ENCODE measurements at places on chromosomes 1 and 21.

DNA sequence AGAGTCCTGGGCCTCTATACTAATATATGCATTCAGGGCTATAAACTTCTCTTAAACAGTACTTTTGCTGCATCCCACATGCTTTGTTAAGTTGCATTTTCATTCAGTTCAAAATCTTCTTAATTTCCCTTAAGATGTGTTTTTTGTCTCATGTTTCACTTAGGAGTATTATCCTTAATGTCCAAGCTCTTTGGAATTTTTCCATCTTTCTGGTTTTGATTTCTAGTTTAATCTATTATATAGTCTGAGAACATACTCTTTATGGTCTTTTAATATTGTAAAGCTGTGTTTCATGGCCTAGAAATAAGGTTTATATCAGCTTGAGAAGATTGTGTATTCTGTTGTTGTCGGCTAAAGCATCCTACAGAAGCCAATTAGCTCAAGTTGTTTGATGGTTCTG is 1041.8 kb downstream of the PLA2G4A start:
- no peak for DNase-seq

GRCh38 chr1:24870551-24871195 is 59.4 kb downstream of the RUNX3 start:
- no peak for DNase-seq

DNA sequence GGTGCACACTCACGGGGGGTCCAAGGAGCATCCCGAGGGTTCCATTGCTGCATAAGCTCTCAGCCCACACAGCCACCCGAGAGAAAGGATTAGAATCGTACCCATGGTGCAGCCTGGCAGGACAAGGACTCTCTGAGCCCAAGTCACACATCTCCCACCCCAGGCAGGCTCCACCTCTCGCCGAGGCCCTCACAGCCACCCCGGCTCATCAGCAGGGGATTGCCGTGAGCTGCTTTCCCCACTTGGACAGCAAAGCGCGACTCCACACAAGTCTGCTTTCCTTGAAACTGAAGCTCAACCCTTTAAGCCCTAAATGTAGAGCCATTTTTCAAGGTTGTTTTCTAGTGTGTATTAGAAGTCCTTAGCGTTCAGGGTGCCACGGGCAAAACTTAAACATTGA is 306.4 kb upstream of the VAMP3 start:
- no peak for DNase-seq

GRCh38 chr1:69871412-69871811 is 303.7 kb downstream of the LRRC7 start:
- DNase-seq: no peak

- no peak for DNase-seq
Observed at GRCh38 chr1:44757420-44757819, 17.8 kb downstream of the KIF2C start.

DNA sequence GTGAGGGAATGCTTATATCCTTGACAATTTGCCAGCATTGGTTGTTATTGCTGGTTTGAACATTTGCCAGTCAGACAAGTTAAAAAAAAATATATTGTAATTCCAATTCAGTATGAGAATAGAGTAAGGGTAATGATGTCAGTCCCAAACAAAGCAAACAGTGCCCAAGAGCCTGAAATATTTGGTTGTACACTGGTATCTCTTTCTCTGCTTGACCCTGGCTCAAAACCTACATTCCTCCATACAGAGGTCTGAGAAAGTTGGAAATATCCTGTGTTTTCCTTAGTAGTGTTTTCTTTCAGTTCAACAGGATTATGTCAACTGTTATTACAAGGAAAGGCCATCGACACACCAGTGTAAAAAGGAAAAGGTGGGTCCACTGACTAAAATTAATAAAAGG is 145.6 kb downstream of the MRPL39 start:
- DNase-seq: no peak

GRCh38 chr21:43639470-43640353 is 19.6 kb downstream of the HSF2BP start:
- DNase-seq: no peak

DNA sequence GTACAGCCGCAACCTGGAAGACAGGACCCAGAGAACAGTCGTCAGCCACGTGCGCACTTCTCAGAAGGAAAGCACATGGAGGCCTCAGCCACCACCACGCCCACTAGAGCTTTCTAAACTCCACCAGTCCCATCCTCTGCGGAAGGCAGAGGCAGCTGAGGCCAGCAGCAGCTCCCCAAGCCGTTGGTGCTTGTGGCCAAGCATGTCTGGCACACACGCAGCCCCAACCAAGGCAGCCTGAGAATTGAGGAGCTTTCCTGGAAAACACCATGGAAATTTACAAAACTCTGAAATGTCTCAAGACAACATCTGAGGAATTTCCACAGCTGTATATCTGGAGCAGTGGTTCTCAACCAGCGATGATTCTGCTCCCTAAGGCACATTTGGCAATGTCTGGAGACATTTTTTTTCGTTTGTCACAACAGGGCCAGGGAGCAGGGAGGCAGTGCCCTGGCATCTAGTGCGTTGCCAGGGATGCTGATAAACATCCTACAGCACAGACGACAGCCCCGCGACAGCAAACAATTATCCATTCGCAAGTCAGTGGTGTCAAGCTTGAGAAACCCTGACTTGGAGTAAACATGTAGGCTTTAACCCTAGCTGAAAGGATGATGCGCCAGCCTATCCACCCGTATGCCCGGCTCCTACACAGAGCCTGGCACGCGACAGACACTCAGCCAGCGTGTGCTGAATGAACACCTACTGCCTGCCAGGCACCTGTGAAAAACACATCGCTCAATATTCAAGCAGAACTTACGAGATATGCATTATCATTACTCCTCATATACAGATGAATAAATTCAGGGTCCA is 24.7 kb downstream of the NPHP4 start:
- no peak for DNase-seq
